ENCODE measurements at places on chromosomes 7 and 10.

- DNase-seq: no peak
Observed at GRCh38 chr7:90155206-90155605, 937 bp downstream of the STEAP1 start.

GRCh38 chr10:427761-428519, 261.5 kb downstream of the DIP2C start:
- no peak for DNase-seq

- DNase-seq: no peak
Observed at GRCh38 chr7:471866-472639, 47.6 kb downstream of the PDGFA start.

DNA sequence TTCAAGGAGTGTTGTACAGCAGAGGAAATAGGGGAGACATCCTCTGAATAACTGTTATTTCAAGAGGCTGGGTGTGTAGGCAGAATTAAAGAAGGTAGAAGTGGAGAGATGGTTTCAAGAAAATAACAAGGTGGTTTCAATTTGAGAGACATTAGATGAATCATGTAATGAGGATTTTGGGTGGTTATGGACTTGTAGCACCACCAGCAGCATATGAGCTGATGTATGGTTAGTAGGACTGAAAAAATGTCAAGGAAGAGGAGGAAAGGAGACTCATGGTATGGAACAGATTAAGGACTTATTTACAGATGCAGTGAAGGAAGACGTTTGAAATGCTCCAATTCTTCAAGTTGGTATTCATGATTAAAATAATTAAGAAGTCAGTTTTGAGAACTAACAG, 166.2 kb downstream of the EXOC4 start:
- DNase-seq: no peak

DNA sequence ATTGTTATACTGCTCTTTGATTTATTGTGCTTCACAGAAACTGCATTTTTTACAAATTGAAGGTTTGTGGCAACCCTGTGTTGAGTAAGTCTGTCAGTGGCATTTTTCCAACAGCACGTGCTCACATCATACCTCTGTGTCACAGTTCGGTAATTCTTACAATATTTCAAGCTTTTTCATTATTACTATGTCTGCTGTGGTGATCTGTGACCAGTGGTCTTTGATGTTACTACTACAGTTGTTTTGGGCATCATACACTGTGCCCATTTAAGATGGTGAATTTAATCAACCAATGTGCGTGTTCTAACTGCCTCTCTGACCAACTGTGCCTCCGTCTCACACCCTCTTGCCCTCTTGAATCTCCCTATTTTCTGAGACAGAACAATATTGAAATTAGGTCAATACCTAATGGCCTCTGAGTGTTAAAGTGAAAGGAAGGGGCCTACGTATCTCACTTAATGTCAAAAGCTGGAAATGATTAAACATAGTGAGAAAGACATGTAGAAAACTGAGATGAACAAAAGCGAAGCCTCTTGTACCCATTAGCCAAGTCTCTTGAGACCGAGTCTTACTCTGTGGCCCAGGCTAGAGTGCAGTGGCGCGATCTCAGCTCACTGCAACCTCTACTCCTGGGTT, 20.2 kb upstream of the ASL start:
- no peak for DNase-seq

DNA sequence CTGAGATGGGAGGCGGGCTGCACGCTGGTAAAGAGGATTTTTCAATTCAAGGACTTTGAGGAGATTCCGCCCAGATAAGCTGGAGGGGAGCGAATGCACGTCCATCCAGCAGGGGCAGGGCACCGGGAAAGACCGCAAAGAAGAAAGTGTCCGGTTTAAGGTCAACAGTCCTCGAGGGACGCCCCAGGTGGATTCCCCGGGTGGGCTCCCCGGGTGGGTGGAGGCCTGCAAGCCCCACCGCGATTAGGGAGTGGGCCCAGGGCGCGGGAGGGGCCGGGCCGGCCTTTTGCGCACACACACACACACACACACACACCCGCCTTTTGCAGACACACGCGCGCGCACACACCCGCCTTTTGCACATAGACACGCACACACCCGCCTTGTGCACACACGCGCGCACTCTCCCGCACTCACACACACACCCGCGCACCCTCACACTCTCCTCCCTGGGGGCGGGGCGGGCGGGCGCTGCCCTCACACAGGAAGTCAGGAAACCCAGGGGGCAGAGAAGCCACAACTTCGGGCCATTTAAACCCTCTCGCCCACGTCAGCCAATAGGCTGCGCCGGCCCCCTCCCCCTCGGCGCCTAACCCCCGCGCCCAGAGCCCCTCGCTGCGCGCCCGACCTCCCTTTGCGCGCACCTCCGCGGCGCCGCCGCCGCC, 615 bp downstream of the ARHGAP12 start:
- no peak for DNase-seq

DNA sequence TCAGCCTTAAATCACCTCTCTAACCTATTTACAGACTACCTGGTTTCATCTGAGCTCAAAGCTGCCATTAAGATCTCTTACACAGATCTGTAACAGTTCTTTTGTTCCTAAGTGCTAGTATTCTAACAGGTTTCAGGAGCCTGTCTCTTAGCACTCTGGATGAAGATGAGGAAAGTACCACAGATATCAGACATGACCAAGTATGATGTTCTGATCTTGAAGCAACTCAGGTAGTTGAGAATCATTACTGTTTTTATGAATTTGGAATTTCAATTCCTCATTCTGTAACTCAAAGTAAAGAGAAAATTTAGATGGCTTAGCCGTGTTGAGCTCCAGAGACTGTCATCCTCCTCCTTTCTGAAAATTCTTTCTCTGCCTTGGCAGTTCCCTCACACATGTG, 30.8 kb downstream of the CCDC186 start:
- no peak for DNase-seq

DNA sequence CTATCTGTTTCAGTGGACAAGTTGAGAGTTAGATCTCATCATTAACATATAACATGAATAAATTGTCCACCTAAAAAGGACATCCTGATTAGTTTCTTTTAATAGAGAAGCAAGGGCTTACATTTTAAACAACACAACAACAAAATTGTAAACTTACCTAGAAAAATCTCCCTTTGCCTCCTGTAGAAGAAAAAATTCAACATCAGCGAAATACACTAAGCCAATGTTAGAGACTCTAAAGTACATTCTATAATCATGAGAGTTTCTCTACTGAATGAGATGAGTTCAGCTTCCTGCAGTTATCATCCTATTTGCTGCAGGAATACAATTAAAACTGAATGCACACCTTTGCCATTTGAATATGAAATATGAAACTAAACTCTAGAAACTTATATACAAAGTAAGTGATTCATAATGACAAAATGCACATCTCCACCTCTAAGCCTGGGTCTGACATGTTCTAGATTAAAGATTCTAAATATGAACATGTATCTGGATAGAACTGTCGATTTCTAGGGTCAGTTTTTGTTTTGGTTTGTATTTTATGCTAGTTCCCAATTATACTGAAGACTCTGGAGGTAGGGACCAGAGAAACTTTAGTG, 174.8 kb downstream of the PRPF18 start:
- no peak for DNase-seq

DNA sequence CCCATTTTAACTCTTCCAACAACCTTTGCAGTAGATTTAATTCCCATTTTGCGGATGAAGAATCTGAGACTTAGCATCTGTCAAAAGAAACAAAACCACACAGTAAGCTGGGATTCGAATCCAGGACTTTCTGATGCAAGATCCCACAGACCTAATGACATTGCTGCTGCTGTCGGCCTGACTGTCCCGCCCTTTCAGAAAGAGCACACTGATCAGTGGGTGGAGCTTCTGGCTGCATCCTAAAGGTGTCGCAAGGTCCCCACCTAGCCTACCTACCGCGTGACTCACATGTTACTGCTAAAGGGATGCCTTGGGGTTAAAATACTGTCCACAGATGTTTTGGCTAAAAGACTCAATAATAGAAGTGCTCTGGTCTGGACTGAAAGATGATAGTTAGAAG, 134.7 kb downstream of the EMX2 start:
- no peak for DNase-seq

DNA sequence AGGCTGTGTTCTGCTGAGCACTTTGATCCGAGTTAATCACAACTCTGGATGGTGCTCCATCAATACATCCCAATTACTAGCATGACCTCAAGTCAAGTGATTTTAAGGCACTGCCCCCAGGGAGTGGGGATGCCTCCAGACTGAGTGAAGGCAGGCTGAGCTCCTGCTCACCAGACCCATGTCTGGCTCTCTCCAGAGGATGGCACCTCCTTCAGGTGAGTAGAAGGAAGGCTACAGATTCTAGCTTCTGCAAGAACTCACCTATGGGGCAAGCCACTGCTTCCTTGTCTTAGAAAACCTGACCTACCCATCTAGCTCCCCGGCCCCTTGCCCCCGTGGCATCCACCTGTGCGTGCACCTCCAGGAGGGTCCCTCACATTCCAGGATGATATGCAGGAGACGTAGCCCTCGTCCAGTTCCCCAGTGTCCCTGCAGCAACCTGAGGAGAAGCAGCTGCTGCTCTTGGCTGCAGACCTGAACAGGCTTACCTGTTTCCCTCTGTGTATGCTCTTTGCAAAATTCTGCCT, 390.3 kb downstream of the GRID1 start:
- no peak for DNase-seq

DNA sequence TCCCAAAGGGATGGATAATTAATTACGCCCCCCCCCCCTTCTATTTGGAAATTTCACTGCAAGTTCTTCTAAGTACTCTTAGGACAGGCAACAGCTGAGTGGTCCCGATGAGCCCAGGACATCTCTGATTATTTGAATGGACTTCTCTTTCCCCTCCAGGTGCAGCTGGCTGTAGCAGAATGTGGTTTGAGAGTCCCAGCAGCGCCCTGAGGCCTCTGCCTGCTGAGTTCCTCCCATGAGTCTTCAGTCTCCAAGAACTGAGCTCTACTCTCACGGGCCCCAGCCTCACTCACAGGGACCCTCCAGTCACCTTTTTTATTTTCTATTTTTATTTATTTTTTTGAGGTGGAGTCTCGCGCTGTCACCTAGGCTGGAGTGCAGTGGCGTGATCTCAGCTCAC, 63.6 kb upstream of the SFMBT2 start:
- no peak for DNase-seq

DNA sequence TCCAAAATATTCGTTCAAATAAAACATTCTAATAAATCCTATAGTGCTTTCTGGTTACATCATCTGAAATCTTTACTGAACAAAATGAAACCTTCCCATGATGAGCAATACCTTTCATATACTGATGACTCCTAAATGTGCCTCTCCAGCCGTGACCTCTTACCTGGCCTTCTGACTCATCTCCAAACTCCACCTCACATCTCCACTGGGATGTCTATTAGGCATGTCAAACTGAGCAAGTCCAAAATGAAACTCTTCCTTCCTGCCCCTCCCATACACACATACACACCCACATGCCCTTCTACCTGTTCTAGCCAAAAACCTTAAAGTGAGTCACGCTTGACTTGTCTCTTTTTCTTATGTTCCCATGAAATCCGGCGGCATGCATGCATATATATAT, 22.9 kb downstream of the GSAP start:
- no peak for DNase-seq

DNA sequence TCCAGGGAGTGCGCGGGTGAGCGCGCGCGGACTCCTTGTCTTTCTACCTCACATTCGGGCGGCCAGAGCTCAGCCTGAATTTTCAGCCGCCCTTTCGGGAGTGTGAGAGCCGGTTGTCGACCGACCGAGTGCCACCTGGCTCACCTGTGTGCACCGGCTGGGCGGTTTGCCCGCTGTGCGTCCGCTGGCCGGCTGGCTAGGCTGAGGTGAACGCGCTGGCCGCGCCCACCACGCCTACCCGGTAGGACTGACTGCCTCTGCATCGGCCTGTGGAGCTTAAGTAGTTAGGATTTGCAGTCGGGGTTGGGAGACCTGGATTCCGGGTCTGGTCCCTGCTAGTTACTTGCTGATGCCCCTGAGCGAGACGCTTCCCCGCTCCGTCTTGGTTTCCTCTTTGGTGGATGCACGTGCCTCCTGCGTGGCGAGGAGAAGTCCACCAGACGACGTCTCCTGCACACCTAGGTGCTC, 553 bp downstream of the TSPAN15 start:
- DNase-seq: no peak

- DNase-seq: no peak
Observed at GRCh38 chr10:62054830-62055229, 153.3 kb downstream of the ARID5B start.

GRCh38 chr10:48638739-48639527, 34.1 kb upstream of the ARHGAP22 start:
- DNase-seq: no peak

DNA sequence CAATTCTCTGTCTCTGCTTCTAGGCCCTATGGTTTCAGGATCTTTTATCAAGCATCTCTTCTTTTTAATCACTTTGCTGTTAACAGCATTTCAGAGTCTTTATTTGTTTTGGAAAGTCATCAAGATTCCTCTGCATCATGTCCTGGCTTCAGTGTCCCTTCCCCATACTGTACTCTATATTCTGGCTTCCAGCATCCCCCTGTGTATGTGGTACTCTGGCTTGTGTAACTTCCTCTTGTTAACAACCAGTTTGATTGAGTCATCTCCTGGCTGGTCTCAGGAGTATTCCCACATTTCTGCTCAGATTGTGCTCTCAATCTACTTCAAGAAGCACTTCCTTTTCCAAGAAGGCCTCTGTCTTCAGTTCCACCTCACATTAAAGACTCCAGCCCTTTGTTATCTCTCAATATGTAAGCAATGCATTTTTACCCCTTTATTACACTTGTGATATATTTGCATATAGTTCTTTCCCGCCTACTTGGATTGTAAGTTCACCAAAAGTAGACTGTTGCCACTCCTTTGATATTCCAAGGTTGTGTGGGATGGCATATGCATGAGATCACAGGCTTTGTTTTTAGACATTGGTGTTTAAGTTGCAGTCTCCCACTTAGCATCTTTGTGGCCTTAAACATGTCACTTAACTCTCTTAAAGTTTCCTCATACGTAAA, 15.1 kb upstream of the ATE1 start:
- no peak for DNase-seq

GRCh38 chr7:41861642-41862041, 158.8 kb upstream of the INHBA start:
- no peak for DNase-seq

DNA sequence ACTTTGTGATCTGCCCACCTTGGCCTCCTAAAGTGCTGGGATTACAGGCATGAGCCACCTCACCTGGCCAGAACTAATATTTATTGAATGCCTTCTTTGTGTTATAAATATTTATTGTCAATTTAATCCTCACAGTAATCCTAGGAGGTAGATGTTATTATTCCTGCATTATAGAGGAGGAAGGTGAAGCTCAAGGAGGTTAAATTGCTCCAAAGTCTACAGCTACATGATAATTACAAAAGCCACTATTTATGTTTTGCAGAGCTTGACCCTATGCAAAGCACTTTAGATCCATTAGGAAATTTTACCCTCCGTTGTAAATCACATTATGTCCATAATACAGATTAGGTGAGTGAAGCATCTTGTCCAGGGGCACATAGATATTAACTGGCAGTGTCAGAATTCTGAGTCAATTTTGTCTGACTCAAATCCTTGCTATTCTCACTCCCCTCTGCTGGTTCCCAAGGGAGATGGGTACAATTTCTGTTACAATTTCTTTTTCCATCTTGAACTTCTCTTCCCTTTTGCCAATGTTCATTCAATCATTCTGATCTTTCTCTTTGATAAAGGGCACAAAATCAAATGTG, 25.7 kb upstream of the CDK14 start:
- no peak for DNase-seq

All from NCI-H2107 (cell line).